ENCODE measurements at places on chromosomes 6 and 20. TPM values are rescaled to one million over a fixed set of nuclear protein-coding genes. Genes with fewer than 3 reads are reported as not detected.
A peak's percentile ranks its signal among the peaks of the same experiment; 100 is the strongest.

SAPCD1 gene
- total RNA-seq: 10.1 TPM

HRH3 gene
- 1.7 TPM for total RNA-seq

DNA sequence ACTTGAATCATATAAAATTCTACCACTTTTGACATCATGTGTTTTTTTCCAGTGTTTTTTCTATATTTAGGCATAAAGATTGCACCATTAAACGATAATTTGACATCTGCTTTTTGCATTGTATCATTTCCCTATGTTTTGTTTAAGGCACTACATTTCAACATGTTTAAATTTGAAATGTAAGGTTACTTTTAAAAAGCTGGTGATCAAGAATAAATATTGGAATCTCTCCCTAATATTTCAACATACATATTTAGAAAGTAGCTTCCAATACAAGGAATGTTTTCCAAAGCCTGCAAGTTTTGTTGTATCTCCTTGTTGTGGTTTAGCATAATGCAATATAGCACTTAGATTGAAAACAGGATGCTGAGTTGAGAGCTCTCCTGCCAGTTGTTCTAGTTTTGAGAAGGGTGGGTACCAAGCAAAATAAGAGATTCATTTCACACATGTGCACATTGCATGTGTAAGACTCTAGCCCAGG is 76.5 kb downstream of the SYNJ2 start:
- DNase-seq: no peak
- no peaks in the 10 kb centered on the region for H3K36me3 ChIP-seq
- H3K27me3 ChIP-seq: no peaks in the 10 kb centered on the region
- no peak overlapping the region for H3K4me3 ChIP-seq
- H3K27ac ChIP-seq: no peak overlapping the region

DNA sequence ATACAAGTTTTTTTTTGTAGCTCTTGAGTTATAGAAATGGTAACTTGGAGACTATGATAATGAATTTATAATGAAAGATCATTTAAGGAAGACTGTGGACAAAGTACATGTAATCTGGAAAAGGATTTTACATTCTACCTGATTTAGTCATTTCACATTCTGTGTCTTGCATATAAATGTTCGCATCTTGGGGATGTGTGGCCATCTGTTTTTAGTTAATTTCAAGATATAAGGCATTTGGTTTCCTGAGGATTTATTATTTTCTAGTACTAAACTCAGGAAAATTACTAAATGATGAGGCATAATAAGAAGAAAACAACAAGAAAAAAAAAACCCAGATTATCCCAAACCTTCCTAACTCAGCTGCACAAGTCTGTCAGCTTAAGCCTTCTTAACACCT is 112.7 kb upstream of the PRL start:
- no peaks in the 10 kb centered on the region for H3K4me1 ChIP-seq
- H3K27me3 ChIP-seq: no peaks in the 10 kb centered on the region
- no peaks in the 10 kb centered on the region for H3K36me3 ChIP-seq
- H3K4me3 ChIP-seq: no peak overlapping the region
- H3K27ac ChIP-seq: no peak overlapping the region
- DNase-seq: no peak

DNA sequence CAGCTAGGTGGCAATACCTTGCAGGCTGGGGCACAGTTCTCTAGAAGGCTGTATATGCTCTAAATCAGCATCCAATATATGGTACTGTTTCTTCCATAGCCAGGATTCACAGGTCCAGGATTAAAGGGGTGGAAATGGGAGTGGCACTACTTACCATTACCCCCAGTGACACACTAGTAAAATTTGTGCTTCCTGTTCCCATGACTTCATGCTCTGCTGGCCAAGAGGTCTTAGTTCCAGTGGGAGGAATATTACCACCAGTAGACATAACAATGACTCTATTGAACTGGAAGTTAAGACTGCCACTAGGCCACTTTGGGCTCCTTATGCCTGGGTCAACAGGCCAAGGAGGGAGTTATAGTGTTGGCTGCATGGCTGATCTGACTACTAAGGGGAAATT is 174.3 kb upstream of the TNFAIP3 start:
- H3K27me3 ChIP-seq: no peaks in the 10 kb centered on the region
- H3K36me3 ChIP-seq: no peaks in the 10 kb centered on the region
- no peak overlapping the region for H3K27ac ChIP-seq
- no peak overlapping the region for H3K4me3 ChIP-seq
- no peak for DNase-seq

GRCh38 chr20:50056408-50056926 is 56.5 kb downstream of the UBE2V1 start:
- H3K4me3 ChIP-seq: no peak overlapping the region
- no peak for DNase-seq
- no peaks in the 10 kb centered on the region for H3K36me3 ChIP-seq
- H3K4me1 ChIP-seq: peaks cover 7% of the 10 kb centered on the region
- no peak overlapping the region for H3K27ac ChIP-seq

DNA sequence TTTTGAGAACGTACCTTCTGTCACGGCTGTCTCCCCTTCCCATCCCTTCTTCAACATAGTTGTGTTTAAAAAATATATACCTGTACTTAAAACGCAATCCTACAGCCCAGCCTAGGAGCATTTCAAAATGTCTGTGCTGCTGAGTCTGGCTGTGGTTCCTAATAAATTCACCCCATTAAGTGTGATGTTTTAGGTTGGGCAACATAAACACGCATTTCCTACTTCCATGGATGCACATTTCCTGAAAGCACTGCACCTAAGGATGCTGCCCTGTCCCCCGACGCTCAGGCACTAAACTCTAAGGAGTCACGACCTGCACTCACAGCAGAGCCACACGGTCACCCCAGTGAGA is 1.2 kb downstream of the REV3L start:
- H3K4me3 ChIP-seq: peak overlapping the region; percentile 94
- H3K36me3 ChIP-seq: peaks cover 6% of the 10 kb centered on the region
- no peak overlapping the region for H3K27ac ChIP-seq
- H3K27me3 ChIP-seq: peaks cover 35% of the 10 kb centered on the region
- H3K4me1 ChIP-seq: peaks cover 55% of the 10 kb centered on the region

GRCh38 chr6:15444881-15445280 is 199.0 kb downstream of the JARID2 start:
- DNase-seq: no peak
- H3K4me3 ChIP-seq: no peak overlapping the region
- no peak overlapping the region for H3K27ac ChIP-seq
- H3K27me3 ChIP-seq: no peaks in the 10 kb centered on the region
- peaks cover 74% of the 10 kb centered on the region for H3K4me1 ChIP-seq

- no peak overlapping the region for H3K4me3 ChIP-seq
- H3K4me1 ChIP-seq: no peaks in the 10 kb centered on the region
- H3K27ac ChIP-seq: no peak overlapping the region
- no peaks in the 10 kb centered on the region for H3K27me3 ChIP-seq
- no peak for DNase-seq
Observed at GRCh38 chr20:36030149-36030548, 61.8 kb downstream of the CNBD2 start.

DNA sequence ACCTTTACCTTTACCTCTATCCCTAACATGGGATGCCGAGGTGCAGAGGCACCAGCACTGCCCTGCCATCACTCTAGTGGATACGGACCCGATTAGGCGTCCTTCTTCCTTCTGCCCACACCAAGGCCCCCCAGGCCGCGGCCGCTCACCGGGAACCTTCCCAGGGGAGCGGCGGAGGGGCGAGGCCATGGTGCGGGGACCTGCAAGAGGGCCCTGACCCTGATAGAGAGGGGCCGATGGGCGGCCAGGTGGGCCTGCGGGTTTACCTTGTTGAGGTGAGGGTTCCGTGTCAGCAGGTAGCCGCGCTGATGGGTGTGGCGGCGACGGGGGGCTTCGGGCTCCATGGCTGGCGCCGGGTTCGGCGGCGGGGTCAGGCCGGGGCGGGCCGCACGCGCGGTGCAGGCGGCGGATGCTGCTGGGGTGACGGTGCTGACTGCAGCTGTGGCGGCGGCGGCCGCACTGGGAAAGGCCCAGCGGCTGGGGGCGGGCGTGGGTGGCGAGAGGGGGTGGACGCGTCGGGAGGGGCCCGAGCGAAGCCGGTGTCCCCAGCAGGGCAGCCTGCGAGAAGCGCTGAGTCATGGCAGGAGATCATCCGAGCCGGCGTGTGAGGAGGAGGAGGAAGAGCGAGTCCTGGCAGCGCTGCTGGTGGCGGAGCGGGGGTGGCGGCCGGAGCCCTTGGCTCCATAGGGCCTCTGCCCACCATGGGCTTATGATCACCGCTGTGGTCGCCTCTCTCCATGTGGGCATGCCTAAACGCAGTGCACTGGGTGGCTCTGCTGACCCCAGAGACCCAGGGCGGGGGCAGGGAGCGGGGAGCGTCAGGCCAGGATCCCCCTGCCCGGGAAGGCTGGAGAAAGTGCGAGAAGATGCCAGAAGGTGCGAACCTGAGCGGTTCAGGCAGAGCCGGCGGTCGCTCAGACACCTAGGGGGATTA is at the start of gene ME1:
Gene ME1, minus strand, starts transcription at position 441 of the 934 bp plus-strand sequence. Its CDS starts 97 bp downstream, at position 344.
- no peak within 1 kb of the TSS for H3K27ac ChIP-seq
- peaks cover 18% of the 10 kb centered on the region for H3K27me3 ChIP-seq
- H3K4me3 ChIP-seq: peak within 1 kb of the TSS; percentile 63
- no peaks in the 10 kb centered on the region for H3K36me3 ChIP-seq

- H3K4me1 ChIP-seq: peaks cover 9% of the 10 kb centered on the region
- no peaks in the 10 kb centered on the region for H3K36me3 ChIP-seq
- H3K27ac ChIP-seq: no peak overlapping the region
- no peaks in the 10 kb centered on the region for H3K27me3 ChIP-seq
- no peak overlapping the region for H3K4me3 ChIP-seq
Observed at GRCh38 chr6:44104481-44105021, 22.7 kb downstream of the MRPL14 start.

- H3K27ac ChIP-seq: no peak overlapping the region
- no peak overlapping the region for H3K4me3 ChIP-seq
- DNase-seq: no peak
- no peaks in the 10 kb centered on the region for H3K36me3 ChIP-seq
- no peaks in the 10 kb centered on the region for H3K4me1 ChIP-seq
Observed at GRCh38 chr20:373171-373890, 7.2 kb upstream of the TRIB3 start.

ME1 gene
- total RNA-seq: 2.0 TPM

GRCh38 chr6:33827546-33828451 is 24.0 kb upstream of the MLN start:
- no peaks in the 10 kb centered on the region for H3K27me3 ChIP-seq
- H3K27ac ChIP-seq: no peak overlapping the region
- DNase-seq: no peak
- no peak overlapping the region for H3K4me3 ChIP-seq
- H3K4me1 ChIP-seq: peaks cover 34% of the 10 kb centered on the region

DNA sequence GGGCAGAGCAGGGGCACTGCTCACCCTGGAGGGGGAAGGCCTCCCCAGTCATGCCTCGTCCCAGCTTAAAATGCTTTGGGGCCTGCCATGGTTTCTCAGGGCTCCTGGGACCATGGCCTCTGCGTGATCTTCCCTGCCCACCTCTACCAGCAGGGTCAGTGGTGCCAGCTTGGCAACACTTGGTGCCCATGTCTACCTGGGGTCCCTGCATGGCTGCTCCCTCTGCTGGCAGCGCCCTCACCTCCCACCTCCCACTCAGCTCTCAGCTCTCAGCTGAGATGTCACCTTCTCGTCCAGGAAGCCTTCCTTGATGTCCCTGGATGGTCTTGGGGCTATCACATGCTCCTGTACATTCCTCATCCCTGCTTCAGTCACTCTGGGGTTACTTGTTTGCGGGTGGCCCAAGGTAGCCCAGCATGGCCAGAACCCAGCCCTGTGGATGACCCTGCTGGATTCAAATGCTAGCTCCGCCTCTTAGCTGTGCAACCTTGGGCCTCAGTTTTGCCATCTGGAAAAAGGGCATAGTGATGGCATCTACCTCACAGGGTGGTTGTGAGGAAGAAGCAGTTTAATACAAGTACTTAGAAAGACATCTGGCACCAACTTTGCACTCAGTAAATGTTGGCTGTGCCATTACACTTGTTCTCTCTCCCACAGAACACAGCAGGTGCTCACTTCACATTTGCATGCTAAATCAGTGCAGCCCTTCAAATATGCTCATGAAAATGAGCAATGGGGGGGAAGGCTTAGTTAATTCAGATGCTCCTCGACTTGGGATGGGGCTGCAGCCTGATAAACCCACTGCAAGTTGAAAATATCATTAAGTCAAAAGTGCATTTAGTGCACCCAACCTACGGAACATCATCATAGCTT is 53.5 kb upstream of the PTPN1 start:
- H3K4me3 ChIP-seq: no peak overlapping the region
- H3K4me1 ChIP-seq: no peaks in the 10 kb centered on the region
- H3K36me3 ChIP-seq: no peaks in the 10 kb centered on the region
- no peak overlapping the region for H3K27ac ChIP-seq

DNA sequence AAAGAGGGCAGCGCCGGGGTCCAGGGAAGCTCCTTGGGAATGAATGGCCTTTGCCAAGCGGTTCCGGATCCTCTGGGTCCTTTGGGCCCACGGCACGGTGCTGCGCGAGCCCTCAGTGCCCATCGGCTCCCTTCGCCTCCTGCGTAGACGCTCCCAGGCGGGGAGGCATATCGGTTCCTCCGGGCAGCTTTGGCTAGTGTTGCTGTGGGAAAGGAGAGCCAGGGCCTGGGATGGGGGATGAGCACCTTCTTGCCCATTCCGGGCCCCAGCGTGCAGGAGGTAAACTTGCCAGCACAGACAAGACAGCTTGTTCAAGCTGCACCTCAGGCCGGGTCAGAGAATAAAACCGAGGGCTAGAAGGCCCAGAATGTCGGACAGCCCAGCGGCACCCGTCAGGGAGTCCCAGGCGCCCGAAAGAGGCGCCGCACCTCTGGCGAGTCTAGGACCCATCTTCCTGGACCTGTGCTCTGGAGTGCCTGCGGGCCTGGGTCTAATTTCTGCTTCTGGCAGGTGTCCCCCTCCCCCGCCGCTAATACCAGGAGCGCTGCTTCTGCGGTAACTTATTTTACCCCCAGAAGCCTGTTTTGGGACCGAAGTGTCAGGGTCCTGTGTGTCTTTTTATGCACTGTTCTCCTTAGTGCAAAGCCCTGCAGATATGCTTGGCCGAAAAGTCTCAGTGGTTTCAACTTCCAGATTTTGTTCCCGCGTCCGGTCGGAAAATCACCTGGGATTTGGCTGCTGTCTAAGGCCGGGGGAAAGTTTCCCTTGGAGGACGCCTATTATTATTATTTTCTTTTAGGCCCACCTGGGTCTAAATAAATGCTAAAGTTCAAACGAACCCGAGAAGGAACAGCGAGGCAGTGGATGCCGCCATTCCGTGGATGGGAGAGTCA is 1.7 kb upstream of the TFAP2C start:
- H3K36me3 ChIP-seq: no peaks in the 10 kb centered on the region
- DNase-seq: peak; percentile 40
- H3K4me3 ChIP-seq: peak overlapping the region; percentile 47
- peaks cover 49% of the 10 kb centered on the region for H3K4me1 ChIP-seq
- H3K27ac ChIP-seq: no peak overlapping the region

IL20RA gene
- total RNA-seq: not detected

DNA sequence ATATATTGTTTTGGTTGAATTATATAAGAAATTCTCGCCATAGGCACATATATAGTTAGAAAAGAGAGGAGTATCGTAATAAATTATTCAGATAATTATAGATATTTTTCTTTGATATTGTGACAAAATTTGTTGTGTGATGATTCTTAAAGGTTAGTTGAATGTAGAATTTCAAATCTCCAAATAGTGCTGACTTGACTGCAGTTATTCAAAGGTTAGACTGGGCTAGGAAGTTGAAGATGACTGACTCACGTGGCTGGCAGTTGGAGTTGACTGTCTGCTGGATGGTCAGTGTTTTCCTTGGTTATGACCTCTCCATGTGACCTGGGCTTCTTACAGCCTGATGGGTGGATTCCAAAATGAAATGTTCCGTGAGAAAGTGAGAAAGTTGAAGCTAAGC is 55.3 kb downstream of the FLRT3 start:
- no peak for DNase-seq
- no peak overlapping the region for H3K27ac ChIP-seq
- H3K36me3 ChIP-seq: no peaks in the 10 kb centered on the region

GRCh38 chr6:38436726-38437465 is 202.8 kb downstream of the BTBD9 start:
- DNase-seq: peak; percentile 12
- H3K36me3 ChIP-seq: no peaks in the 10 kb centered on the region
- H3K4me3 ChIP-seq: no peak overlapping the region
- H3K27me3 ChIP-seq: no peaks in the 10 kb centered on the region
- H3K27ac ChIP-seq: no peak overlapping the region

ADGRF5 gene
- total RNA-seq: not detected

Data from neural progenitor cell (in vitro differentiated cells).